Ascending aorta (tissue), 2 donors: ENCODE measurements at places on chromosomes 1 and 21.

DNA sequence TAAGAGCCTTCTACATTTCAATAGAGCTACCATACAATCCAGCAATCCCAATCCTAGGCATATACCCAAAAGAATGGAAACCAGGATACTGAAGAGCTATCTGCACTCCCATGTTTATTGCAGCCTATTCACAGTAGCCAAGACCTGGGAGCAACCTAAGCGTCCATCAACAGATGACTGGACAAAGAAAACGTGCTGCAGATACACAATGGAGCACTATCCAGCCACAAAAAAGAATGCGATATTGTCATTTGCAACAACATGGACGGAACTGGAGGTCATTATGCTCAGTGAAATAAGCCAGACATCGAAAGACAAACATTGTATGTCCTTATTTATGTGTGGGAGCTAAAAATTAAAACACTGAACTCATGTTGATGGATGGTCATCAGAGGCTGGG lies 115.3 kb downstream of the HLCS start:
- no peak for DNase-seq

DNA sequence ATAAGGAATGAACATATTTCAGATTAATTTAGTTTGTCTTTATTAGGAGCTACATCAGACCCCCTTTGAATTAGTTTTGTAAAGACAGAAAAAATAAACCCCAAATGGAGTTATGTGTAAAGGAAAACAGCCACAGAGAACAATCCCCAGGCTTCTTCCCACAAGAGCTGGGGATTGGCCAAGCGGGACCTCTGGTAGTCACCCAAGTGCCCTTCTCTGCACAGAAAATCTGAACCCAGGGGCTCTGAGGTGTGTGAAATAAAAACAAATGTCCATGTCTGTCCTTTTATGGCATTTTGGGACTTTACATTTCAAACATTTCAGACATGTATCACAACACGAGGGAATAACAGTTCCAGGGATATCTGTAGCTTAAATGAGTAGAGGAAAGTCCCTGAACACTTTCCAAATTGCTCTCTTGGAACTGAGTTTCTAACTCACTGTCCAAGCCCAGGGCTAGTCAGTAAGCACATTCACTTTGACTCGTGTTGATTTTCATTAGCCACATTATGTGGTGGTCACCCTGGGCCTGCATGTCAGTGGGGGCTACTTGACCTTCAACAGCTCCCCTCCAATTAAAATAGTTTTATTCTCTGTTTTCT lies 22.5 kb downstream of the DPT start:
- DNase-seq: no peak

DNA sequence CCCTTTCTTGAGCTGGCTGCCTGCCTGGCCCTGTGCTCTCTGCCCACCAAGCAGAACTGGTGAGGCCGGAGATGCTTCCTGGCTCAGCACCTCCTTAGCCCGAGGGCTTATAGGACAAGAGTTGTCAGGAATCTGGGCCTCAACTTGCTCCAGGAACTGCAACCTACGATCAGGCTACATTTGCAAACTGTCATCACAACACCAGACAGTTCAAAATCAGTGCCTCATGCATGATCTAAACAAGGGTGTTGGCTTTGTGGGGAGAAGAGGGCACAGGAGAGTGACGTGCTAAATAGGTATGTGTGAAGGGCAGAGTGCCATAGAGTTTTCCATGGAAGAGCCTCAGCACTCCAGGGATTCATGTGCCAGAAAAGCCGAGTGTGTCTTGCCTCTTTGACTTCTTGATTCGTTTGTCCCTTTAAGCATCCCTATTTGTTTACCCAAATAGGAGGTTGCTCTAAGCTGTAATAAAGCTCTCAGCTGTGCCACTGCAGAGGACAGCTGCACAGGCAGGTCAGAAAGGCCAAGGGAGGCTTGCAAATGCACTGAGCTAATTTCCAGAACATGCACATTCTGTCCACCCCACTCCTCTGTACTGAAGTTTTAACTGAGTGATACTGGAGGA lies 30.2 kb upstream of the NEK2 start:
- DNase-seq: no peak

DNA sequence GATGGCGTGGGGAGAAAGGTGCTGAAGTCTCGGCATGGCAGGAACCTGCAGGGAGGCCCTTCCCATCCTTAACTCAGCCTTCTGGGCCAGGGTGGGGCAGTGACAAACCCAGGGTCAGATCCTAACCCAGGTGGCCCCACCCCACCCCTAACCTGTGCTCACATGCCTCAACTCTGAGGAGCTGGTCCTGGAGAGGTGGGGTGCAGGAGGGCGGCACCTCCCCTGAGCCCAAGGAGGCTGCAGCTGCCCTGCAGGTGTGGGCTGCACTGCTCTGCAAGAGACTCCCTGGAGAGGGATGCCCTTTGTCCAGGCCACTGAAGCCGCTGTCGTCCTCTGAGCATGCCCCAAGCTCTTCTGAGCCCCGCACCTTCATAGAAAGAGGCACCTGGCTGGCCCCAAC lies 15.2 kb upstream of the ADAMTSL4 start:
- DNase-seq: no peak

DNA sequence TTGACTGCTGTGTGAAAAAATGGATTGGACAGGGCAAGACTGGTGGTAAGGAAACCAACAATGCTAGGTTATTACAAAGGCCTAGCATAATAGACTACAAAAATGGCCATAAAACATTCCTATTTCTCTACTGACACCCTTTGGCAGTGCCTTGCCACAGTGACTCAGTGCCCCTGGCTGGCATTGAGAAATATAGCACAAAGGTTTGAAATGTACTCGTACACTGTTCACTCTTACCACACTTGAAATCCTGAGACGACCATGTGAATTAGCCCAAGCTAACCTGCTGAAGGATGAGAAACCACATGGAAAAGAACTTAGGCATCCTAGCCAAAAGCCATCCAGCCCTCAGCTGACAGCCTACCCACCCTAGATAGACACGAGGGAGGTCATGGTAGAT lies 149.8 kb upstream of the PALMD start:
- no peak for DNase-seq

GRCh38 chr1:171622152-171622462 lies at the start of gene MYOCOS:
MYOCOS (plus strand) TSS chr1:171622243; CDS start chr1:171623884, 1,641 bp downstream.
- DNase-seq: no peak

- no peak for DNase-seq
Observed at GRCh38 chr21:38236232-38236631, 20.6 kb upstream of the KCNJ15 start.

GRCh38 chr1:203662360-203662759 lies 35.7 kb downstream of the ATP2B4 start:
- no peak for DNase-seq

GRCh38 chr1:210437781-210438180 lies 109.1 kb downstream of the HHAT start:
- DNase-seq: no peak

DNA sequence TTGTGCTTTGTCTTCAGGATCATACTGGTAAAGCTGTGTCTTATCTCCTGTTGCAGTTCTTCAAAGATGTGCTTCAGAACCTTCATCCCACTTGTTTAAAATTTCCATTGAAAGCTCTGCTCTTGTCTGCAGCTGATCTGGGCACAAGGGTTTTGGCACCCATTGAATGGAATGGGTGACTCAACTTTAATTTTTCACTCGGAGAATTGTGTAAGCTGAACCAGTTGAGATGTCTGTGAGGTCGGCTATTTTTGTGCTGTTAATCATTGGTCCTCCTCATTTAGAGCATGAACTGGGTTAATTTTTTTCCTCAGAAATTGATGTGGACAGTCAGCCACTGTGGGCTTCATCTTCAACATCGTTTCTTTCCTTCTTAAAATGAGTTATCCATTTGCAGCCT lies 252.1 kb downstream of the TM2D1 start:
- no peak for DNase-seq

DNA sequence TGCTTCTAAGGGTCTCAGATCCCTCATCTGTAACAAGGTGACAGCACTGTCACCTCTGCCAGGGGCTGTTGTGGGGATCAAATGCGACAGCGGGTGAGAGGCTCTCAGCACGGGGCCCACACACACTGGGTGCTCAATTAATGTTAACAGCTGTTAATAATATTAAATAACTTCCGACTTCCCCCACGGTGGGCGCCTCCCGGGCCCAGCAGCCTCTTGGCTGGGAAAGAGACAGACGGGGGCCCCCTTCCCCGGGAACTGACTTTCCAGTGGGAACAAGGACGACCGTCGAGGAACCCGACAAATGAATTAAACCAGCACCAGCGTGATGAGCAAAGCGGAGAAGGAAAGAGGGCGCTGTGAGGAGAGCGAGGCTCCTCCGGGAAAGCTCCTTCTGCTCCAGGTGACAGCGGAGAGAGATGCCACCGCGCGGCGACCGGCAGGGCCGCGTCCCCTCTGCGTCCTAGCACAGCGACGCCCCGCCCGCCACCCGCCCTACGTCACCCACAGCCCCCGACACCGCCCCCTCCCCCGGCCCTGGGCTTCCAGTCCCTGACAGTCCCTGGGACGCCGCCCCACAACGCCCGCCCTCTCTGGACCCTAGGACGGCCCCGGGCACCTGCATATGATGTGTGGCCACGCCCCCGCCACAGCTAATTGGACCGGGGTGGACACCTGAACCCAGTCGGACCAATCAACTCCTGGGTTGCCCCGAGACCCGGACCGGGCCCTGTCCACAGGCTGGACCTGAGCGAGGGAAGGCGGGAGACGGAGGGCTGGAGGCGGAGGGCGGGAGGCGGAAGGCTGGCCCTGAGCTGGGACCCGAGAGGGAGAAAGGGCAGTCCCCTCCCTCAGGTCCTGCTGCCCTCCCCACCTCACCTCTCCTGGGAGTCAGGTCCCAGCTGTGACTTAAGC lies 38.2 kb downstream of the MATN1 start:
- no peak for DNase-seq

DNA sequence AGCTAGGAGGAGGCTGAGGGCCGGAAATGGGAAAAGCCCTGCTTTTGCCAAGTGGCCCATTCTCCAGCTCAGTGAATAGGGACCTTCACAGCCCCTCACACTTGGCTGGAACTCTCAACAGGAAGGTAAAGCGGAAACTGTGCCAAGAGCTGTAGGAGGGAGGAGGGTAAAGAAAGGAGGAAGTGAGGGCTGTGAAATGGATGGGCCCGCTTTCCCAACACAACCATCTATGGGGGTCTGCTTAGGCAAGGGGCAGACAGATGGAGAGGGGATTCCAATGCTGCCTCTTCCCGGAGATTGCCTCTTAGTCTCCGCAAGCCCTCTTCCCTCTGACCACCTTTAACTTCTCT lies 5.2 kb downstream of the INKA2 start:
- no peak for DNase-seq

- DNase-seq: peak; percentile 21
Observed at GRCh38 chr1:29689372-29690030, 453.2 kb downstream of the PTPRU start.

DNA sequence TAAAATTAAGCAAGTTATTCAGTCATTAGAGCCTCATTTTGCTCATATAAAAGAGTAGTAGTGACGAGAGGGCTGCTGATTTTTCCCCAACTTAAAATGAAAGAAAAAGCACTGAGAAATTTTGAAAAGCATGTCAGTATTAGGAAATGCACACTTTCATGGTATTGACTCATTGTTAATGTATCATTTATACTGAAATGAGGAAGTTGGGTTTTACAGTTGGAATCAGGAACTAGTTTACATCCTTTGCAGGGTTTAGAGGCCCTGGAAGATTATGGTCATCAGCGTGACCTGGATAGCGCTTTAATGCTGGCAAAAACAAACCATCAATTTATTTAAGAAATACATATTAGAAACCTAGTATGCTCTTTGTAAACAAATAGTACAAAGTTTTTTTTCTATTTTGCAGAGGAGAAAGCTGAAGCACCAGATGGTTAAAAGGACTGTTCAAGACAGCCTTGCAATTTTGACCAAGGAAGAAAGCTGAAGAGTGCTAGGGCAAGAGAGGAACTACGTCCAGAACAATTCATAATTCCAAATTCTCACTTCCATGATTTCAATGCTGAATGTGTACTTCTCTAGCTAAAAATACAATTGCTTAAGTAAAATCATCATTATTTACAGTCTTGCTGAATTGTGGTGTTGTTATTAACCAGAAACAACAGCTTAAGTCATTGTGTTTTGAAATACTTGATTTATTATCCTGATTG lies 94.8 kb upstream of the SGIP1 start:
- DNase-seq: no peak
